AG04450 (cell line): ENCODE measurements at places on chromosomes 12 and 14.

GRCh38 chr14:86892152-86892956, 1100.6 kb downstream of the GALC start:
- no peak for DNase-seq

- DNase-seq, result no peak
Measured at GRCh38 chr12:46205294-46205693, 63.5 kb downstream of the SLC38A1 start.

DNA sequence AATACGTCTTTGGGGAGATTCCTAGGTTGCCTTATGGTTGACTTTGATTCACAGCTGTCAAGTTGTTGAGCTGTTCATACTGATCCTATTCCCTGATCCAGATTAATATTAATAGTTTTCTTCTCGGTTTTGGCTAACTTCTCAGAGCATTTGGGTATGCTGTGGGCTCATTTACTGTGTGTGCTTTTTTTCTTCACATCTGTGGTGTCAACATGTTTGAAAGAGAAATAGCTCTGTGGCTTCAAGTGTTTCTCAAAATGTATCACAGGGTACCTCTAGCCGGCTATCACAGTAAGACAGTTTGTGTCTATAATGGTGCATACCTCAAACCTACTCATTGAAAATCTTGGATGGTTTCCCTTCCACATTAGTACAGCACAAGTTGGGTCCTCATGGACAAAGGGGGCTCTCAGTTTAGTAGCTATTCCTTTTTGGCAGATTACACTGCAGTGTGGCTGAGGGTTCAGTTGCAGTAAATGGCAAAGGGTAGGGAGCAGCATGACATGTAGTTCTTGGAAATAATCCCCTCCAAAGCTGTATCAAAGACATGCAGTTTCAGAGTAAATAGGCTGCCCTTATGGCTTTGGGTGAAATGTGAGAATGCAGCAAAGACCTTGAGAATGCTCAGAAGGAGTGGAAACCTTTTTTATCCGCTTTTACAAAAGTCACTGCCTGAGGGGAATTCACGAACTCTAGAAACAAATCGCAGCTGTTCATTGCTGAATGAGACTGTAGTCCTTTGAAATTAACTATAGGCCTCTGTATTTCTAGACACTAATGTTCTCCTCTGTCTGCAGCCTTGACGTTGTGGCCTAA, 102.4 kb upstream of the ATF1 start:
- no peak for DNase-seq

DNA sequence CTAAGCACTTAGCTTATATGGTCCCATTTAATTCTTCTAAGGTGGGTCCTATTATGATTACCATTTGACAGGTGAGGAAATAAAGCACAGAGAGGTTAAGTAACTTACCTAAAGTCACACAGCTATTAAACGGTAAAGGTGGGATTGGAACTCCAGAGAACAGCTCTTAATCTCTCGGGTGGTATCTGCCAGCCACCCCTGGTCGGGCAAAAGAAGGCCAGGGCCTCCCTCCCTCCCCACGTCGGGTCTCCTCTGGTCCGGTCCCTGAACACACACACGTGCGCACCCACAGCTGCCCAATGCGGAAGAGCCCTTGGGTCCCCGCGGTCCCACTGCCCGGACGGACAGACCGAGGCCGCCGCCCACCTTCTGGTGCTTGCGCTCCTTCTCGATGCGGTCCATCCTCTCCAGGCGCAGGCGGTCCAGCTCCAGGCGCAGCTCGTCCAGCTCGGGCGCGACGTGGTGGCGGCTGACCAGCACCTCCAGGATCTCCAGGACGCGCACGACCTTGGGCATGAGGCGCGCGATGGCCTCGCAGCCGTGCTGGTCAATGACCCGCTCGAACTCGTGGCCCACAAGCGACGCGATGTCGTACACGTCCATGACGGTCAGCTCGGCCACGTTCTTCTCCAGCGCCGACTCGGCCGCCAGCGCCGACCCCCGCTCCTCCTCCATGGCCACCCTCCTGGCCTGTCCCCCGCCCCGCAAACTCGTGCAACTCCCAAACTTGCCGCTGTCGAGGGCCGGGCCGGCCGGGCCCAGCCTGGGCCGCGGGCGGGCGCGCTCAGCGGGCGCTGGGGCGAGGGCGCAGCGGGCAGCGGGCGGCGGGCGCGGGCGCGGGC, 490 bp downstream of the RILPL1 start:
- no peak for DNase-seq

- no peak for DNase-seq
Measured at GRCh38 chr12:94609917-94610443, 40.4 kb downstream of the TMCC3 start.

DNA sequence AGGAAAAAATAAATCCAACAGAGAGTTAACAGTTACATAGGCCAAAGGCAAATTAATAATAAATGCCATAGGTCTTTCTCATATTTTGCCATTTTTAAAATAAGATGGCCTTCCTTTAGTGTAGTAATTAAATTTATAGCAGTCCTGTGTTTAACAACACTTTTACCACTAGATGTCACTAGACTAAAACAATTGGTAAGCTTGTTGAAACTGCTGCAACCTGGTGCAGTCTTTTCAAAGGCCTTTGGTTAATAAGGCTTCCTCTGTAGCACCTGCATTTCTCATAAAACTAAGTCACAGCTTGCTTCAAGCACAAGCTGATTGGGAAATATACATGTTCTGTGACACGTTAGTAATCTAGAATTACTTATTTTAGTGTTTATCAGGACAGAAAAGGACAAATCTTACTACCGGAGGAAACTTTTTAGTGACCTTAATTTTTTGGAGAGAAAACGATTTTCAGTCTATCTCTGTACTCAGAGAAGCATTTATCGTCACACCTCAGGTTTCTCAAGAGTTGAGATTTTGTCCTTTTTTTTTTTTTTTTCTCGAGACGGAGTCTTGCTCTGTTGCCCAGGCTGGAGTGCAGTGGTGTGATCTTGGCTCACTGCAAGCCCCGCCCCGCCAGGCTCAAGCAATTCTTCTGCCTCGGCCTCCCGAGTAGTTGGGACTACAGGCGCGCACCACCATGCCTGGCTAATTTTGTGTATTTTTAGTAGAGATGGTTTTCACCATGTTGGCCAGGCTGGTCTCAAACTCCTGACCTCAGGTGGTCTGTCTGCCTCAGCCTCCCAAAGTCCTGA, 20.0 kb downstream of the BORCS5 start:
- peak; percentile 60 for DNase-seq

DNA sequence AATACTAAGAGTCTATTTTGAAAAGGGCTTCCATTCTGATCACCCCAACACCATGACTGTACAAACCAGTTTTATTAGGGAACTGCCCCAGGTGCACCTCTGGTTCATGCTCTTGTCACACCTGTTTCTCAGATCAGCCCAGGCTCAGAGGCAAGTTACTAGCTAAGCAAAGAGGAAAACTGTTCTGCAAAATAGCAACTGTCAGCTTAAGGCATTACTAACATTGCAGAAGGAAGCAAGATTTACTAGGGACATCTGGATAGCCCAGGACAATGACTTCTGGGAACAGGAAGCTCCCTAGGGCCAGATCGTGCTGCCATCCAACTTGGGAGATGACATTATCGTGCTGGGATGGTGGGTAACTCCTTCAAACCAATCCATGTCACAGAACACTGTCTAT, 30.1 kb downstream of the ANAPC7 start:
- DNase-seq, result no peak

DNA sequence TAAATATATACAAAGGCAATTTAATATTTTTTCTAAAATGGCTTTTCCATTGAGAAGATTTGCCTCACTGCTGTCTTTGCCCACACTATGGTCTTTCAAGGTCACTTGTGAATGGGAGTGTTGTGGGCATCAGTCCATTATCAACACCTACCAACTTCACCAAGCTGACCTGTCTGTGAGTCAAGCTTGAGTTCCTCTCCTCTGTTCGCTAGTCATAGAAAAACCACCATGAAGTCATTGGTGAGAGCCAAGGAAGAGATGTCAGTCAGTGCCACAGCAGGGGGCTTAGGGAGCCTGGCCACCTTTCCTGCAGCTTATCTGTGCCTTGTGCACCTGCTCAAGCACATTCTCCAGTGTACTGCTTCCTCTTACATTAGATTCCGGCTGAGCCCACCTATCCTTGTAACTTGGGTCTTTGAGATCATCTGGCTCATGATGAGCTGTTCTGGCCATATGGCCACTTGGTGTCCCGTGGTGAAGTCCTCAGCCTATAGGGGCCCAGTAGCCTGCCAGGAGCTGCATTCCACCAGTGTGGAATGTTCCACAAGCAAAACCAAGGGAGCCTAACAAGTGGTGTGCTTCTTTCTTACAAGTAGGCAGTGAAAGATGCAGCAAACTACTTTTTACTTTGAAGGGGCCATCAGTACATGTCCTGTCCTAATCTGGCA, 80.8 kb upstream of the C12orf71 start:
- no peak for DNase-seq

- DNase-seq, result no peak
Measured at GRCh38 chr14:28300356-28300755, 466.2 kb upstream of the FOXG1 start.

- no peak for DNase-seq
Measured at GRCh38 chr12:105855361-105856047, 283.2 kb downstream of the NUAK1 start.

DNA sequence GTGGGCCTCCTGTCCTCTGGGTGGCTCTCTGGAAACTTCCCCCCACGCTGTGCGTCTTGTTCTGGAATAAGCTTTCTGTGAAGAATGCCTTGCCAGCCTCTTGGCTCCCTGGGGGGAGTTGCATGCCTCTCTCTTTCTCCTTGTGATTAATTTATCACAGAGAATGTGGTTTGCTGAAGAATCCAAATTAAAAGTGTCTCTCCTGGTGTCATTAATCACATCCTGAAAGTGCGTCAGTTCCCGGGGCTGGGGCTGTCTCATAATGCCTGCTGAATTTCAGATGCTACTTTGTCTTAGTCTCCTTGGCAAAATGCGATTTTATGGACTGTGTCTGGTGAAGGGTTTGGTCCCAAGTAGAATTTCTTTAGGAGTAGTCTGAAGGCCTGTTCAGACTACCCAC, 787.7 kb upstream of the TMEM132C start:
- no peak for DNase-seq

DNA sequence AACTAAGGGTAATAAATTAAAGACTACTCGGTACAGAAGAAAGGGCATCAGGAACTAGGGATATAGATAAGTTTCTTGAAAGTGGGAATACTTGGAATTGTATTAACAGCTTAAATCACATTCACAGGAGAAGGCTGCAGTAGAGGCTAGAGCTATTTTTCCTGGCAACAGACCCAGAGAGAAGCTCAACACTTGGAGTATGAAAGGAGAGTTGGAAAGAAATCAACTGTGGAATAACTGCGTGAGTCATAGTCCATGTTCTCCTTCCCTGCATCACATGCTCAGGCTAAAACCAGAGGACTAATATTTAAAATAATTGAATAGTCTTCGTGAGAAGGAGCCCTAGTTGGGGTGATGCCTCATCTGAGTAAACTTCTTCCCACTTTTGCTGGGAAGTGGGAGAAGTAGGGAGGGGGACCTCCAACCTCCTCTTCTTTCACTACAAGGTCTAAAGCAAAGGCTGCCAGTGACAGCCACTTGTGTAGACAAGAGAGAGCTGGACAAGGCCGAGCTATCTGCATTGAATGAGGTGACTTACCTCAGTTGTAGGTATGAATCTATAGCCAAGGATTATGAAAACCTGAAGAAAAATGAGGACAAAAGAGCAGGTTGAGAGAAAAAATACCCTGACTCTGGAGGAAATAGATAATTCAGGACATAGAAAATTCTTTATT, 32.7 kb downstream of the DYRK2 start:
- DNase-seq, result peak; percentile 89

DNA sequence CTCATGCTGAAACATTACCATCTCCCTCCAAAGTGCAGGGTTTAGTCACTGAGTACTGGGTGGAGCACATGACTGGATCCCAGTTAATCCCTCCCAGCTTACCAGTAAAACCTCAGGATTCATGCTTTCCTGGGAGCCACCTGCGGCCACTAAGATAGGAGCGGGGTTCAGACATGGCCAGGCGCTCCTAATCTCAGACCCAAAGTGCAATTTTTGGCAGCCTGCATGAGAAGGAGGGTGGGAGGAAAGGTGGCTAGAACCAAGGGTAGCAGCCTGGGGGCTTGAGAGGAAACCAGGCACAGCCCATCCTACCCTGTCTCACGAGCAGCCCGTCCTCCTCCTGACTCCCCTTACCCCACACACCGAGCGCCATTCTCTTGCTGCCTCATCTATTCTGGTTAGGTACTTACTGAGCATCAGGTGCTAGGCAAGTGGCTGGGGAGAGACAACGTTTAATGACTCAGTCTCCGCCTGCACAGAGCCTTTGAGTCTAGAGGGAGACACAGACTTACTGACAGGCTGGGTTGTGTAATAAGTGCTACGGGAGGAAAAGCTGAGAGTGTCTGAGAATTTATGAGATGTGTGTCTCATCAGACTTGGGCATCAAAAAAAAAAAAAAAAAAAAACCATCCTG, 9.9 kb downstream of the GPRC5A start:
- no peak for DNase-seq

- no peak for DNase-seq
Measured at GRCh38 chr12:116135209-116135930, 142.1 kb downstream of the MED13L start.

GRCh38 chr14:93430315-93431035, at the start of gene UNC79:
TSS of gene UNC79 (plus strand) at chr14:93430939. CDS start at chr14:93431030, 91 bp downstream.
- no peak for DNase-seq

DNA sequence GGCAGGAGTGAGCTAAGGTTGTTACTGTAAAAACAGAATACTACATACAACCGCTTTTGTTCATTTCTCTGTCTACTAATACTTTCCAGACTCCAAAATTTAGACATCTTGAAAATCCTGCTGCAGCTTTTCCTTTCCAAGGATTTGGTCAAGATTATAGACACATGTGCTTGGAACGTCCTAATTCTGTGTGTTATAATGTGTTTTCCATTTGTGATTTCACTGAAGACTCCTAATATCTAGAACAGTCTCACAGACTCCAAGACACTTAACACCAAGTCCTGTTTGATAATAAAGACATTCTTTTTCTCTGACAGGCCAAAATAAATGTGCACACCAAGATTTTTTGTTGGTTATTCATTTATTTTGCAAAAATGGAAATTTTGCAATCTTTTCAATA, 41.8 kb upstream of the TMTC2 start:
- DNase-seq, result no peak

GRCh38 chr14:21184254-21184653, 28.4 kb upstream of the OR5AU1 start:
- no peak for DNase-seq

- DNase-seq, result no peak
Measured at GRCh38 chr12:15163030-15163976, 57.9 kb downstream of the RERG start.
